Non-pigmented ciliary epithelial cell (primary cell): ENCODE measurements at places on chromosomes 11 and 22.

- DNase-seq = peak; percentile 52
These were observed 56.3 kb upstream of the SLC5A12 start for GRCh38 chr11:26778000-26778757.

GRCh38 chr22:27075891-27076290 lies 418.5 kb downstream of the MIAT start:
- DNase-seq = no peak

DNA sequence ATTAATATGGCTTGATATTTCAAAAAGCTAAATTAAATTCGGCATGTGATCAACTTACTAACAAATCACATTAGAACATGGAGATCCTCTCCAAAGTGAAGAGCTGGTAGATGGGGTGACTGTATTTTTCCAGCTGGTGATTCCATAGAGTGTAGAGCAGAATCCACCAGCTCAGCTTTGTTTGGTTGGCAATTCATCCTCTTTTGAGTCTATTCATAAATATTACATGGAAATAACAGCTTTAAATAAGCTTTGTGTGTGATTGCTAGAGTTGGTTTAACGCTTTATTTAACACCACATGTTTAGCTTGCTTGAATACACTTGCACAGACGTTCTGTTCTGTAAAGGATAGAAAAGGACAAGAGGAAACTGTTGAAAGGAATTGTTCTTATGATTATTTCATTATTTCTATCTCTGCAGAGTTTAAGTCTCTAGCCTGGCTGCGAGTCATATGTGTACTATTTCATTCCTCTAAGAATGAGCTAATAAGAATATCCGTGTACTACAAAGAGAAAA lies 738.3 kb upstream of the KIRREL3 start:
- DNase-seq = no peak

DNA sequence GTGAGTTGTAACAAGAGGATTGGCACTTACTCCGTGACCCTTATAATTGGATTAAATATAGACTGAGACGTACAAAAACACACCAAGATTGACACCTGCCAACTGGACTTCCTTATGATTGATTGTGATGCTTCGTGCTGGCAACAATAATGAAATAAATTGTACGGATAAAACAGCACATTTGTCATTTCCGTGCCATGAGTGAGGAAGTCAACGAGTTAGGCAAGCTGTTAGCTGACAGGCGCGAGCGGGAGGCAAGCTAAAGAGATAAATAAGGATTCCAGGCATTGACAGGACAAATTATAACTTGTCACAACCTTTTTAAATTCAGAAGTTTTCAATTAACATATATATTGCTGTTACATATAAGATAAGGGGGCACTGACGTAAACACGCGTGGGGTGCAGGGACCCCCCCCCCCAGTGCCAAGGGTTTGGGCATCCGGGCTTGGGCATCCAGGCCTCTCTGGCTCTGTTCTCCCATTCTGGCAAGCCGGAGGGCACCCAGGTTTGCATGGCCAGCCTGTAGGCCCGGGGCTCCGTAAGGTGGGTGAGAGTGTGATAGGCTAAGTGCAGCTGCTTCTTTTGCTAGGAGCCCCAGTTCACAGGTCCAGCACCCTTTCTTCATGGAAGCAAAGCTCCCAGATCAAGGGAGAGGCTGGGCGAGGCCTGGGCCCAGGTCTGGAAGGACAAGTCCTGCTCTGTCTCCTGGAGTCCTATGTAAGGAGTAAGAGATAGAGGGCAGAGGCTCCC lies 11.2 kb upstream of the PAX6 start:
- no peak for DNase-seq

DNA sequence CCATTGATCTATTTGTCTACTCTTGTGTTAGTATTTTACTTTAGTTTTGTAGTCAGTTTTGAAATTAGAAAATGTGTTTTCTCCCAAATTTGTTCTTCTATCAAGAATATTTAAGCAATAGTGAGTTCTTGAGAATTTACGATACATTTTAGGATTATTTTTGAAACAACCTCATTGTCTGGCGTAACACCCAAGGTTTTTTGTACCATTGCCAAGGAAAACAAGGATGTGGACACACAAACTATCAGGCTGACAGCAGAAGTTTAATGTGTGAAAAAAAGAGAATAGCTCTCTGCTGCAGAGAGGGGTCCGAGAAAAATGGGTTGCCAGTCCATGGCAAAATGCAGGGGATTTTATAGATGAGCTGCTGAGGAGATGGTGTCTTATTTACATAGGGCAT lies 865.1 kb upstream of the CNTN5 start:
- no peak for DNase-seq

DNA sequence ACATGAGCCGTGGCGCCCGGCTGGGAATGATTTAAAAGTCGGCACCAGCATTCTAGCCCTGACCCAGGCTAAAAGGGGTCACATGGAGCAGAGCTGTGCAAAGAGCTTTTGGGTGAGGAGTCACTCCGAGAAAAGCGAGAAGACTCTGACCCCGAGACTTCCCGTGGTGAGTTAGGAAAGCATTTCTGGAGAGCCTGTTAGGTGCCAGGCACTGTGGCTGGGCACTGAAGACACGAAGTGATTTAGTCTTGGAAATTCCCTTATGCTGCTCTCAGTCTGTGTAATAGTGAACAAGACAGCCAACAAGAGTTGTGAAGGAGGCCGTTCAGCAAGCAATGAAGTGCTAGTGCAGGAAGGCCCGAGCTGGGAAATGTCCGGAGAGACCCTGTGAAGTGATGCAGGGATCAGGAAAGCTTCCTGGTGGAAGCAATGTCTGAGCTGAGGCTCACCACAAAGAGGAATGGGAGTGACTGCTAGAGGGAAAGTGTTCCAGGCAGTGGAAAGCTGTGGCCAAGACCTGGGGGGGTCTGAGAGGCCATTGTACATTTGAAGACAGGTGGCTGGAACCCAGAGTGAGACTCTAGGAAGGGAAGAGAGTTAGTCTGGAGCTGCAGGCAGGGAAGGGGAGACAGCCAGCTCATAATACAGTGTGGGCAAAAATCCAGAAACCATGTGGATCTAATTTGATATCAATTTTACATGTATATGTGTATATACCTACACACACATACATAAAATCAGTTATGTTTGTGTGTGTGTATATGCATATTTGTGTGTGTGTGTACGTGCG lies 31.6 kb downstream of the MARK2 start:
- no peak for DNase-seq

GRCh38 chr11:10633261-10633660 lies 60.3 kb downstream of the IRAG1 start:
- no peak for DNase-seq

DNA sequence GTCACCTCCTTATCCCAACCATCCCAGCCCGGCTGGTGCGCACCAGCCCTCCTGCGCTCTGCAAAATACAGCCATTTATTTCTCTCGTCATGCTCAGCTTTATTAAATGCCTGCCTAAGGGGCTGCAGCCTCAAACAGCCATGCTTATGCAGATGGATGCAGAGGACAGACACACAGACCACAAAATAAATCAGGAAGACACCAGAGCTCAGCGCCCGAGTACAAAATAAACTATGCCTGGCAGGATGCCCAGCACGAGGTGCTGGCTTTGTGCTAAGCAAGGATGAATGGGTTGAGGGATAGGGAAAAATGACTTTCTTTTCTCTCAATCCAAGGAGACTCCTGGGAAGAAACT lies 70.5 kb downstream of the RPUSD4 start:
- no peak for DNase-seq

DNA sequence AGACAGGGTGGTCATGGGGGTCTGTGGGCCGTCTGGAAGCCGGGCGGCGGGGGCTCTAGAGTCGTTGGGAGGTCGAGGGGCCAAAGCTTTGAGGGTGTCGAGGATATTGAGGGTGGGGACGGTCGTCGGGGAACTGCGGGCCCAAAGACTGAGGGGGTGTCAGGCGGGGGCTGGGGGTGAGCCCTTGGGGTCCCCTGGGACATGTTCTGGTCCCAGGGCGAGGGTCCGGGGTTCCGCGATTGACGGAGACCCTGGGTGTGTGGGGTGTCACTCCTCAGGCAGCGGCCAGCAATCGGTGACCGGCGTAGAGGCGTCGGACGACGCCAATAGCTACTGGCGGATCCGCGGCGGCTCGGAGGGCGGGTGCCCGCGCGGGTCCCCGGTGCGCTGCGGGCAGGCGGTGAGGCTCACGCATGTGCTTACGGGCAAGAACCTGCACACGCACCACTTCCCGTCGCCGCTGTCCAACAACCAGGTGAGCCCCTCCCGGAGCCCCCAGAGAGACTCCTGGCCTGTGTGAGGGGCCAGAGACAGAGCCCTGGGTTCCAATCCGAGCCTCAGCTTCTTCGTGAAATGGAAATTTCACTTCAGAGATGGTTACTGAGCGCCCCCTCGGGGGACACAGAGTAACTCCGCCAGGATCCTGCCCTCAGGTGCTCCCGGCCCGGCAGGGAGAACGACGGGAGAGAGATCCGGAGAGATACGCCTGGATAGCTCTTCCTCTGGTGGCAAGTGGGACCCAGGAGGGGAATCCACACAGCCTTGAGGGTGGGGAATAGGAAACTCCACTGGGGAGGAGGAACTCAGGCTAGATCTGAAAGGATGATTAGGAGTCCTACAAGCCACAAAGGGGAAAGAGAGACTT lies 714 bp downstream of the SDF2L1 start:
- no peak for DNase-seq

GRCh38 chr11:4560467-4560866 lies 15.5 kb downstream of the OR52M1 start:
- no peak for DNase-seq

GRCh38 chr11:35619116-35619854 lies 1.0 kb downstream of the FJX1 start:
- DNase-seq = no peak
